HS-5 (cell line): ENCODE measurements at places on chromosomes 6 and 20.

DNA sequence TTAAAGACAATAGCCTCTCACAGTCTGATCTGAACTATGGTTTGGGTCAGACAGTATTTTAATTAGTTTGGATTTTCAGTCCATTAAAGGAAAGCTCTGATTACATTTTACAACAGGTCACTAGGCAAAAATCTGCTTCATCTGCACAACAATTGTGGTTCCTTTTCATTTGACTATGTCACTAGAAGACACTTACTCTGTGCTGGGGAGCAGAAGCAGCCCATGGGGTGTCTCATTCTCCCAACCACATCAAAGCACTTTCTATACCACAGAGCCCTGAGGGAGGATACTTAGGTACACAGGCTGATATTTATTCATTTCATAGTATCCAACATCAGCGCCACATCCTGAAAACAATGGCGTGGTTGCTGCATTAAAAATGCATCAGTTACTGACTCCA is 36.6 kb upstream of the HDAC2 start:
- DNase-seq: no peak

- no peak for DNase-seq
These were observed 301.2 kb downstream of the CDKAL1 start for GRCh38 chr6:20835315-20836010.

DNA sequence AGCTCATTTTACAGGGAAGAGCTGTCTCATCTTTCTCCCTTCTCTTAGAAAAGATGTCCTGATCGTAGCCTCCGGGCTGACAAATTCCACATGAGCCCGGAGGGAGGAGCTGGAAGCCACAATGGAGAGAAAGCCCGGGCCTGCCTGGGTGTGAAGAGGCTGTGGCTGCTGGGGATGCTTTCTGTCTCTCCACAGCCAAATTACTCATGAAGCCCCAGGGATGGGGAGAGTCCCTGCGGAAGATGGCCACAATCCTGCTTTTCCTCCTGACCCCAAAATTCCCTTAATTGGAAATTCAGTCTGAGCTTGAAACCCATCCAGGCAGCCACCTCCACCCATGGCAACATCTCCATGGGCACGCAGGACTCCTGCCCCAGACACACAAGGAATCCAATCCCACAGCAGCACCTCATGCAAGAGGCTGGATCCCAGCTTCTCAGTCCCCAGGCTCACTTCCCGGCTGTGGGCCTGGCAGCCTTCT is 32.4 kb downstream of the JPH2 start:
- DNase-seq: no peak

GRCh38 chr20:45336530-45337366 is 11.5 kb downstream of the SDC4 start:
- peak; percentile 91 for DNase-seq

DNA sequence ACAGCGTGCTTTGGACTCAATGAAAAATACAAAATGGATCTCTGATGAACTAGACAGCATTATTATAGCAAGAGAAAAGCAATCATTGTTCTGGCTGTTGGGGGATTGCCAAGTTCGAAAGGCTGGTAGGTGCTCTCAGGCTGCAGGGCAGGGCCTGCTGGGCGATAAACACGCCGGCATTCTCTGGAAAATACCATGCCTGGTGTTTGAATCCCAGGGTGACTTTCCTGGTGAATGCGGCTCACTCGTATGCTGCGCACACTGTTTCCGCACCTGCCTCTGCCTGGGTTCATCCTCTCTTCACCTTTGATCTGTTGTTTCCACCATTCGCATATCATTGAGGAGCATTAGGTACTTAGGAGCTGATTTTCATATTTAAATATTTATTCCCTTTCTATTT is 37.4 kb downstream of the GCNT2 start:
- DNase-seq: no peak

- no peak for DNase-seq
These were observed 1.5 kb downstream of the VARS2 start for GRCh38 chr6:30915591-30915946.

GRCh38 chr20:53636540-53637097 is 43.0 kb upstream of the ZNF217 start:
- DNase-seq: no peak

GRCh38 chr20:57190536-57191264 is 75.7 kb downstream of the BMP7 start:
- DNase-seq: no peak

GRCh38 chr6:105484238-105485161 is 81.6 kb upstream of the PREP start:
- DNase-seq: no peak

- DNase-seq: no peak
These were observed 2.1 kb upstream of the UBE2V1 start for GRCh38 chr20:50115041-50115512.

GRCh38 chr20:4369119-4369797 is 352.5 kb upstream of the PRND start:
- DNase-seq: no peak

GRCh38 chr6:137739544-137739943 is 127.5 kb upstream of the TNFAIP3 start:
- DNase-seq: no peak

DNA sequence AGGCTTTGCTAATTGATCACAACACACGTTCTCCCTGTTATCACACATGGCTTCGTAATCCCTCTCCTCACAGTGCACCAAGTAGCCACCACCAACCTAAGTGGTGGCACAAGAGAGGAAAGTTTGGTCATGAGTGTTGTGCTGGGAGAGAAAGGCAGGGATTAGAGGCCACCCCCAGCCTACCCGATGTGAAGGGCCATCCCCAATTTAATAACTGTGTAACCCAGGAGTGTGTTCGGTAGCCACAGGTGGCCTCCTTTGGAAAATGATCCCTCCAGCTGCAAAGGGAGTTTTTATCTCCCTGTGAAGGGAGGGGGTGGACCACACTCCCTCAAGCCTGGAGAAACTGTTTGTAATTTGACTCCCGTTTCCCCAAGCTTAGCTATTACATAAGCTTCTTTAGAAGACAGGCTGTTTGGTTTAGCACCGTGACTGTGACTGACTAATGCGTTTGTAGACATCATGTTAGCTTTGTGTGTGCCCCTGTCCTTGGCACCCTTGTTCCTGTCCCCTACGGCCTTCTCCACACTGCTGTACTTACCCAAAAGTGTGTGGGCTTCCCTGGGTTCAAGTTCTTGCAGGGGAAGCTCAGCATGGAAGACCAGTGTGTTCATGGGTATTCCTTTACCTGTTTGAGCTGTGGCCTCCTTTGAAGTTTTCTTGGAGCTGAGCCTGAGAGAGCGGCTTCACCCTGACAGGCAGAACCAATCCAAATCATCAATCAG is 20.6 kb downstream of the PPP1R16B start:
- peak; percentile 3 for DNase-seq

DNA sequence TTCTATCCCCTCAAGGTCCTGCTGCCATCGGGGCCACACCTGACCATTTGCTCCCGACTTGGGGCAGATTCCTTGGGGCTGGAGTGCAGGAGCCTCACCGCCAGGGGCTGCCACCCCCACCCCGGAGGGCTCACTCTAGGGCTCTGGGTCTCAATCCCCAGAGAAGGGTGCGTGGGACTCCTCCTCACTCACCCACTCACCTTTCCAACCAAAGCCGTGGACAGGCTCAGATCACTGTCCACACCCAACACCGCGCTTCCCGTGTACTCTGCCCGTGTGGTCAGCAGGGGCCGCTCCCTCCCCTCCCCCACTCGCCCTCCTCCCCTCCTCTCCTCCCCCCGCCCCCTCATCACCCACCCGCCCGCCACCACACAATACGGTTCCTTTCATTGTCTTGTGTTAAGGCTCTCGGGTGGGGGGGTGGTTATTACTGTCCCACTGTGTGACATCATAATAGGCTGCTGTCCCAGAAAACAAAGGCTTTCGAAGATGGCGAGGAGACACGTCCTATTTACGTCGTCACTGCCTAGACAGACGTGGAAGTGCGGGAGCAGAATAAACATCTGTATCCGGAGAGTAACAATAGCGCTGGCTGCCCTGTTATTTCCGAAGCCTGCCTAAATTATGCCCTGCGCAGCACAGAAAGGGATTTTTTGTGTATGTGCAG is 85.8 kb downstream of the YTHDF1 start:
- no peak for DNase-seq

DNA sequence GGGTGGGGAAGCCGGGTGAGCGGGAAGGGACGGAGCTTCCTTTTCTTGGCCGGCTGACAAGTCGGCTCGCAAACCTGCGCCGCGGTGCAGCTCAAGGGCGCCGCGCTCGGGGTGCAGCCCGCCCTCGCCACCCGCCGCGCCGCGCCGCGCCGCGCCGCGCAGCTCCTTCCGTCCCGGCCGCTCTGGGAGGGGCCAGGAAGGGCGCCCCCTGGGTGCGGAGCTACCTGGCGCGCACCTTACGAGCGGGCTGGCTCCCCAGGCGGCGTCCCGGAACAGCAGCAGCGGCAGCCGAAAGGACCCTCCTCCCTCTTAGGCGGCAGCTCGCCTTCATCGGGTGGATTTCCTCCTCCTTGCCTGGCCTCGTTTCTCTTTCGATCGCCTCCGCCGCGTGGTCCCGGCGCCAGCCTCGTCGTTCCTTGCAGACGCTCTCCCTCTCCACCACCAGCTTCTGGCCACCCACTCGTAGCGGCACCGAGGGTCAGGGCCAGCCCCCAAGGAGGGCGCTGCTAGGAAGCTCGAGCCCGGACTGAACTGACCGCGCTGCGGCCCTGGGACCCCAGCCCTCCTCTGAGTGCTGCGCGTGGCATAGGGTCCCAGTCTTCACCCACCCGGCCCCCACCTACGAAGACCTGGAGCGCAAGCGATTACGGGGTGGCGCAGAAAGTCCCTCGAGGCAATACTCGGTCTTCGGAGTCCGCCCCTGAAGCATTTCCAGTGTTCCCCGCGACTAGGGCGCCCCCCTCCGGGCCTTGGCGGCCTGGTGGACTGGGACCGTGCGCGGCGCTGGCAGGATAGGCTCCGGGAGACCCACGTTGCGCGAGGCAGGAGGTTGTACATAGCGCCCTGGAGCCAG is at the start of gene MAP3K5:
Gene MAP3K5 (minus strand): TSS at position 68 of the 853 bp plus-strand sequence. CDS start 320 bp downstream, outside the sequence.
- no peak for DNase-seq

DNA sequence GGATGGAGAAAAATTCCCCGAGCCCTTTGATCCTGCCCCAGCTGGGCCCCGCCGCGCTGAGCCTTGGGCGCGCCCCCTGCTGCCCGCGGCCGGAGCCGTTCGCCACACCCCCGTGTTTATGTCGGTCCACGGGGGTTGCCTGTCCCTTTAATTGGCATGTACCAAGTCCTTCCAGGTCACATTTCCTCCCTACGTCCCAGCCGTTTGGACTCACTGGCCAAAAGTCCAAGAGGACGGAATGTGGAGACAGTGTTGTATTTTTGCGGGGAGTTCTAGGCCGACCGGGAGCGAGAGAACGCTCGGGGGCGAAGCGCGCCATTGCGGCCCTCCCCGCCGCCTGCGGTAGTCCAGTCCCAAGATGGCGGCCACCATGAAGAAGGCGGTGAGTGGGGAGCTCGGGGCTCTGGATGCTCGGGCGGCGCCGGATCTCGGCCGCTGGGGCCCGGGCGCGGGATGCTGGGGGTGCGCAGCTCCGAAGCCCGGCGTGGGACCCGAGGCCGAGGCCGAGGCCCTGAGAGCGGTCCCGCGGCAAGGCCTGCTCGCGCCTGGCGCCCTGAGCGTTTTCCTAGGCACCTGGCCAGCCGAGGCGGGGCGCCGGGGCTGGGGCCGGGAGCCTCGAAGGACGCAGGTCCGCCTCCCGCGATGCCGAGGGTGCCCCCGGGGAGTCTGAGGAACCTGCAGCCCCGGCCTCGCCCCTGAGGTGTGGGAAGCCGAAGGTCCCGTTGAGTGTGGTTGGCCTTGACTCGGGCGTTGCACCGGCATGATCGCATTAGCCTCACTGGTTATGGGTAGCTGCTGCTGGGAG is at the start of gene PFDN4:
Gene PFDN4 (plus strand): TSS at position 345 of the 805 bp plus-strand sequence. CDS start 14 bp downstream, at position 359.
- peak; percentile 100 for DNase-seq

GRCh38 chr6:116476002-116476678 is 15.0 kb downstream of the CALHM6 start:
- DNase-seq: peak; percentile 35

DNA sequence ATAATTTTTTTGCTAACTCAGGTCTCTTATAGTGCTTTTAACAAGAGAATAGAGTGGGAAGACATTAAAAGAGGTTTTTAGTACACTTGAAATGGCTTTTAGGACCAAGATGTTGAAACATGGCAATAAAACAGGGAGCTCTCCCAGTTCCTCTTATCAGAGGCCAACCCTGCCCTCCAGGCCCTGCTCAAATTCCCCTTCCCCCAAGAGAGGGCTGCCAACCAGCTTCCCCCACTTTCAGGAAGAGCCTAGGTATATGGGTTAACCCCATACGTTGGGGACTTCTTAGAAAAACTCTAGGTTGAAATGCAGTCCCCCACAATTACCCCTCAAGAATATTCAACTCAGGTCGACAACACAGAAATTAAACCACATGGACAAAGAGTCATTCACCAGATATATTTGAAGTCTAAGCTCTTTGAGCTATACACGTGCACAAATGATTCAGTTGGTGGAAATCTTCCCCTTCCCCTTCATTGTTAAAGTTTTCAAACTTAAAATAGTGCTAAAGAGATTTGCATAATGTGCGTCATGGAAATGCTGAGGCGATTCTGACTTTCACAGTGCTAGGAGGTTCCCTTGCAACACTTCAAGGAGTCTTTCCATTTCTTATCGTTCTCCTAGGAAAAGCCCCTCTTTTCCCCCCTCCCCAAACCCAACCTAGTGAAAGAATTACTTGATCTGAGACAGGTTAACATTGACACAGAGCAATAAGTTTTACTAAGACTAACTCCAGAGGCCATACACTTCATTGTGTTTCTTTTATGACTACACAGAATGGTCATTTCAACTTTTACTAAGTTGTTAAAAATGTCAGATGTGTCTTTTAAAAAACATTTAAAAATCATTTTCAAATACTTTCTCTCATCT is 49.8 kb upstream of the ENPP5 start:
- DNase-seq: no peak
